ENCODE measurements at places on chromosomes 2 and 18.

- DNase-seq = no peak
Observed at GRCh38 chr2:210072922-210073509, 70.6 kb downstream of the RPE start.

- DNase-seq = no peak
Observed at GRCh38 chr2:120368086-120368485, 22.1 kb downstream of the INHBB start.

DNA sequence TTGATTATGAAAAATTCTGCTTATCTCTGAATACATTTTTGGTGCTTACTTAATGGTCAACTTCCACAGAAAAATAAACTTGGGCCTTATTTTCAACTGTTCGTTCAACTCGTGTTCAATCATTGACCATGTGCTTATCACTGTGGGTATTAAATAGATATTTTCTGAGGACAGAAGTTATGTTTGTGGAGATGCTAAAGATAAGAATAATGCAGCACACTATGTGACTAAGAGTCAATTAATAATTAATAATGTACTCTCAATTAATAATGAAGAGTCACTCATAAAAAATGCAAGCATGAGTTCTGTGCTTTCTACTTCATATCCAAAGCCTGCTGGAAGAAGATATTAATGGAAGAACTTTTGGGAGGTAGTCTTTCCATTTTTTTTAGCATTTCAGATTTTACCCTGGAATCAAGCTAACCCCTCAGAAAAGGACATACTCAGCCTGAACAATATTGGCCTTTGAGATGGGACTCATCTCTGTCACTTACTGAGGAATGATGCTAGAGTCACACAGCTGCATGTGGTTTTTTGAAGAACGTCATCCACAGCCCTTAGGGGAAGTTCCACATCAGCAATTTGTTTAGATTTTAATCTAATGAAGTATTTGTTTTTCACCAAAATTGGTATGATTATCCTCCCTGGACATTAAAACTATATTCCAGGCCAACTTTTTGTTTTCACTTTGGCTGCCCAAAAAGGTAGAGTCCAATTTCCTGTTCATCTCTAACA lies 191.9 kb upstream of the CRIM1 start:
- no peak for DNase-seq

GRCh38 chr2:179020156-179020750 lies 29.7 kb downstream of the CCDC141 start:
- no peak for DNase-seq

- DNase-seq = no peak
Observed at GRCh38 chr2:168848225-168848624, 42.0 kb downstream of the SPC25 start.

GRCh38 chr2:32947484-32948143 lies 861 bp downstream of the LTBP1 start:
- DNase-seq = no peak

DNA sequence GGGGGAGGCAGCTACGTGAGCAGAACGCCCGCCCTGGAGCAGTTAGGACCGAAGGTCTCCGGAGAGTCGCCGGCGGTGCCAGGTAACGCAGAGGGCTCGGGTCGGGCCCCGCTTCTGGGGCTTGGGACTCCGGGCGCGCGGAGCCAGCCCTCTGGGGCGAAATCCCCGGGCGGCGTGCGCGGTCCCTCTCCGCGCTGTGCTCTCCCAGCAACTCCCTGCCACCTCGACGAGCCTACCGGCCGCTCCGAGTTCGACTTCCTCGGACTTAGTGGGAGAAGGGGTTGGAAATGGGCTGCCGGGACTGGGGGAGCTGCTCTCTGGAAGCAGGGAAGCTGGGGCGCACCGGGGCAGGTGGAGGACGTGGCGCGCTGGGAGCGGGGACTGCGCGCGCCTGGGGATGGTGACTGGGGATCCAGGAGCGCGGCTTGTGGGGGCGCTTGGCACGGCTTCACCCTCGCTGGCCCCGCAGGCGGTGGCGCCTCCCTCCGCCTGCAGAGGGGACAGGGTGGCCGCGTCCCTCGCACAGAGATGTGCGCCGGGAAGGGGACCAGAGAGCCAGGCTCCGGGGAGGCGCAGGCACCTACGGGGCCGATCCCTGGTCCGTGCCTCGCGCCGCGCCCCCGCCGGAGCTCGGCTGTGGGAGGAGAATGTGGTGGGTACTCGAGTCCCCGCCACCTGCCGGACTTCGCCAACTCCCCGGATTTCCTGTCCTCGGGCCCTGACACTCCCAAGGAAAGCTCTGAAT lies 688 bp downstream of the CDH20 start:
- no peak for DNase-seq

DNA sequence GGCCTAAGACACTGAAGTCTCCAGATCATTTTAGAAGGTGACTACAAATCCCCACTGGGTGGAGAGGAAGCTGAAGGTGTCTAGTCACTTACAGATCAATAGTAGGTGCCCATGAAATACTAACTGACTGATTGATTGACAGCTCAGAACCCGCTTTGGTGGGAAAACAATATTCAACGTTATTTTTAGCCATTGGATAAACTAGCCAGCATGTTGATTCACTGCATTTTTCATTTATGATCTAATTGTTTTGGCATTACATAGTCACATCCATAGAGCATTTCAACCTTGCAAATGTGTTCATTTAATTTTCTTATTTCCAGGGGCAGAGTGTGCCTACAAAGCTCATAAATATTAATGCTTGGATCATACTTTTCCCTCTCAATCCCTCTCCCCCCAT lies 162.3 kb downstream of the MREG start:
- no peak for DNase-seq

DNA sequence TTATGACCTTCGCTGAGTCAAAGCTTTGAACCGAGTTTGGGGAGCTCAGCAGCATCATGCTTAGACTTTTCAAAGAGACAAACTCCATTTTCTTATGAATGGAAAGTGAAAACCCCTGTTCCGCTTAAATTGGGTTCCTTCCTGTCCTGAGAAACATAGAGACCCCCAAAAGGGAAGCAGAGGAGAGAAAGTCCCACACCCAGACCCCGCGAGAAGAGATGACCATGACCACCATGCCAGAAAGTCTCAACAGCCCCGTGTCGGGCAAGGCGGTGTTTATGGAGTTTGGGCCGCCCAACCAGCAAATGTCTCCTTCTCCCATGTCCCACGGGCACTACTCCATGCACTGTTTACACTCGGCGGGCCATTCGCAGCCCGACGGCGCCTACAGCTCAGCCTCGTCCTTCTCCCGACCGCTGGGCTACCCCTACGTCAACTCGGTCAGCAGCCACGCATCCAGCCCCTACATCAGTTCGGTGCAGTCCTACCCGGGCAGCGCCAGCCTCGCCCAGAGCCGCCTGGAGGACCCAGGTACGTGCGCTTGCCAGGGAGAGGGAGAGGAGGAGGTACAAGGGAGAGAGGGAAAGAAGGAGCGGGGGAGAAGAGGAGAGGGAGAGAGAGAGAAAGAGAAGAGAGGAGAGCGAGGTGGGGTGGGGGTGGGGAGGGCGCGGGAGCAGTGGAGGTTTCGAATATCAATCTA lies at the start of gene DLX1:
DLX1 (plus strand) TSS at position 48 of the 700 bp plus-strand sequence; CDS start at position 219, 171 bp downstream.
- no peak for DNase-seq

DNA sequence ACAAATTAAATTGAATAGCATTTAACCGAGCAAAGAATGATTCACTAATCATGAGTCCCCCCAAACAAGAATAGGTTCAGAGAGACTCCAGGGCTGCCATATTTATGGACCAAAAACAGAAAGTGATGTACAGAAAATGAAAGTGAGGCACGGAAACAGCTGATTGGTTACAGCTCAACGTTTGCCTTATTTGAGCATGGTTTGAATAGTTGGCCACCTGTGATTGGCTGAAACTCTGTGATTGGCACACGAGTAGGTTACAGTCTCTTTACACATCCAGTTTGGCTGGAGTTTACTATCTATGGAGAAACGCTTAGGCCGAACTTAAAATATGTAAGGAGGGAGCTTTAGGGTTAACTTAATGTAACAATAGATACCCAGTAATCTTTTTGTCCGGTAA lies 27.0 kb upstream of the DPYSL5 start:
- DNase-seq = no peak

GRCh38 chr2:235106874-235107639 lies 155.2 kb downstream of the SH3BP4 start:
- DNase-seq = no peak

DNA sequence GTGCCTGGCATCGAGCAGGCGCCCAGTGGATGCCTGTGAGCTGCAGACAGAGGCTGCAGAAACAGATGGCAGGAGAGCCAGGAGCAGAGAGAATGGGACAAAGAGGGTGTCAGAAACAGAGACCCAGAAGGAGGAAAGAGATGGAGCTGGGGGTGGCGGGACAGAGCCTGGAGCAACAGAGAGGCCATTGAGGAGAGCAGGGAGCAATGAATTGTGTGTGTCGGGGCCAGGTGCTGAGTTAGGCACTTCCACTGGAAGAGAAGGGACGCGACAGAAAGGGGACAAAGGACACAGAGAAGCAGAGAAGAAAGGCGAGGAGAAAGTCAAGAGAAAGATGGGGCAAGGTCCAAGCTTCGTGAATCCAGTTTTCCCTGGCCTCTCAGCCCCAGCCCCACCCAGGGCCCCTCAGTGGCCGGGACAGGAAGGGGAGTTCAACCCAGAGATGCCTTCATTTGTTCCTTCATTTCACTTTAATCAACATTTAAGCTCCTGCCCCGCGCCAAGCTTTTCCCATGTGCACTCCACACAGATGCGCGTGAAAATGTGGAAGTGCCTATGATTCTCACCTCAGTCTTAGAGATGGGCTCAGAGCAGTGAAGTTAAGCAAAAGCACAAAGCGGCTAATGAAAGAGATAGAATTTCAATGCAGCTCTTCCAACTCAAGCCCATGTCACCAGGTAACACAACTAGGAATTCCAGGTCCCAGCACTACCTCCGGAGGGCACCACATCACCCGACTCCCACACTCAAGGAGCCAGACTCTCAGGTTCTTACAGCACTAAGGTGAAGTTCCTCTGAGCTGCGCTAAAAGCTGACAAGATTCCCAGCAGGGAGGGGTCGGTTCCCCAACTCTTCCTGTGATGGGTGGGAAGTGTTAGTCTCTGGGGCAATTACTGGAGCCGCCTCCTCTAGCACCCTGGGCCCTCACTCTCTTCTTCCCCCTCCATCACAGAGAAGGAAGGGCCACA lies 55.1 kb downstream of the TNS1 start:
- no peak for DNase-seq

DNA sequence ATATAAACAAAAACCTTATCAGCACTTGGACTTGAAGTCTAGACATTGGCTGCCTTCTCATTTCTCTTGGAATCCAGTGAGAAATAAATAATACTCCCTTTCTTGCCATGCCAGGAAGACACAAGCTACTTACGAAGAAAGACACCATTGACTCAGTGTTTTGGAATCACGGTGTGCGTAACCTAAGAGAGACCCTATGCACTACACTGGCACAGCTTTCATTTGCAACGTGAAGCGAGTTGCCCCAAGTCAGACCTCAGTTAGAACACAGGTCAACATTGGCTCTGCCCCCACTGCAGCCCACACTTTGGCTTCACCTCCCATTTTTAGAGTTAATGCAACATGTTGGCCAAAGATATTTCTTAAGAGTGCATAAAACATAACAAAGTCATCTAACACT lies 54.2 kb downstream of the PIEZO2 start:
- DNase-seq = no peak

DNA sequence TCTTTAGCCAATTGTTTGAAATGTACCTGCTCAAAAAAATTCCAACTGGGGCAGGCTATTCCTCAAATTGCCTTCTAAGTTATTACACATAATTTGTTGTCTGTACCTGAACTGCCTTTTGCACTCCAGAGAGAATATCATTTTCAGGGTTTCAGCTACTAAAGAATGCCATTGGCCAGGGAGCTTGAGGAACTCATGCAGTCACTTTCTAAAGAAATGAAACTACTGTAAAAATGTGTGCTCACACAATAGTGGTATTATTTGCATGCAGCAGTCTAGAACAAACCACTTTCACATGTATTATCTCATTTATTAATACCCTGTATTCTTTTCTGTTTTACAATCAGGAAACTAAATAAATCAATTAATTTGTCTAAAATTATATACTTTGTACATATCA lies 152.2 kb downstream of the PID1 start:
- no peak for DNase-seq

DNA sequence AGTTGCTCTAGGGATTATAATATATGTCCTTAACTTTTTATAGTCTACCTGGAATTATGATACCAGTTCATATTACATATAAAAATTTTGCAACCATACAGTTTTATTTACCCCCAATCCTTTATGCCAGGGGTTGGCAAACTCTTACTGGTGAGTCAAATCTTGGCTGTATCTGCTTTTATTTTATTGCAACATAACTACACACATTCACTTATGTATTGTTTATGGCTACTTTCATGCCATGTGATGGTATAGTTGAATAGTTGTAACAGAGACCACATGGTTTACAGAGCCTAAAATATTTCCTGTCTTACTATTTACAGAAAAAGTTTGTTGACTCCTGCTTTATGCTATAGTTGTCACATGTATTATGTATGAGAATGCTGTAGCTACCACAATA lies 25.8 kb upstream of the DLX2 start:
- no peak for DNase-seq

DNA sequence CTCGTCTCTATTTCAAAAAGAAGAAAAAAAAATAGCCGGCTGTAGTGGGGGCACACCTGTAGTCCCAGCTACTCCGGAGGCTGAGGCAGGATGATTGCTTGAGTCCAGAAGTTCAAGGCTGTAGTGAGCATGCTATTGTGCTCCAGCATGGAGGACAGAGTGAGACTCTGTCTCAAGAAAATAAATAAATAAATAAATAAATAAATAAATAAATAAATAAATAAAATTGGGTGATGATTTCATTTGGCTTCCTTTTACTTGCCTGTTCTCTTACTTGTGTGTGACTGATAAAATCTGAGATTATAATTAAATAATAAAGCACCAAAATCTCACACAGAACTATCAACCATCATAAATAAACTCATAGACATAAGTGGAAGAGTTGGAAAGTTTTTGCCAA lies 657.8 kb downstream of the NRXN1 start:
- DNase-seq = no peak

DNA sequence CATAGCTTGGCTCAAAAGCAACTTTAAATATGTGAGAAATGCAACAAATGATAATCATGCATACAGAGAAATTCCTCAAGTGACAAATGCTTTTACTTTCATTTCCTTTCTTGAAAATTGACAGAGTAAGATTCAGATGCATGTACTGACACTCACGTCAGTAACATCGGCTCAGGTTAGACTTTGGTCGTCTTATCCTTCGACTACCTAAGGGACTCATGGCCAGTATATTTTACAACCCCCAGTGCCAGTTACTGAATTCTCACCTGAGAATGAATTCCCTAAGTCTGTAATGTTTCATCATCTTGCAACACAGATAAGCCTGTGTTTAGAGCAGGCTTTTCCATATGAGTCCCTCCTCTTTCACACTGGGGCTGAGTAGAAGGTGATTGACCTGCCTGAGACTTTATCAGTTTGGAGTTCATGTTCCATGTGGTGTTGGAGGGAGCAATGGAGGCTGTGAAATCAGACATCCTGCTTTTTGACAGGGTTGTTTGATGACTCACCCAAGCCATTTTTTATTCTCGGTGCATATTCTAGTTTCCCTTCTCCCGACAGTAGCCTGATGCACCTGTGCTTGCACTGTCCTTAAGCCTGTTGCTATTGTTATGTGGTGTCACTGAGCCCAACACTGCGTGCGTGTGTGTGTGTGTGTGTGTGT lies 30.5 kb upstream of the ATP8B1 start:
- DNase-seq = no peak

All from cortex of kidney (tissue), 1 donor.